Ureter (tissue), 1 donor: ENCODE measurements at places on chromosomes 11 and 22.

GRCh38 chr11:2812371-2812991 is 73.1 kb downstream of the CDKN1C start:
- no peak for DNase-seq

- no peak for DNase-seq
These were observed at the start of gene FREY1 for GRCh38 chr11:45906965-45907611. Gene FREY1 (minus strand): TSS chr11:45907271. CDS start chr11:45907245, 26 bp downstream.

GRCh38 chr11:4645974-4646373 is 2.2 kb downstream of the OR51E1 start:
- no peak for DNase-seq

- DNase-seq = peak; percentile 61
These were observed 181.6 kb upstream of the POU2AF2 start for GRCh38 chr11:111063726-111064517.

- peak; percentile 88 for DNase-seq
These were observed at the start of gene ATG16L2 for GRCh38 chr11:72814286-72815109. Gene ATG16L2 (plus strand): TSS chr11:72814411. CDS start chr11:72814446, 35 bp downstream.

DNA sequence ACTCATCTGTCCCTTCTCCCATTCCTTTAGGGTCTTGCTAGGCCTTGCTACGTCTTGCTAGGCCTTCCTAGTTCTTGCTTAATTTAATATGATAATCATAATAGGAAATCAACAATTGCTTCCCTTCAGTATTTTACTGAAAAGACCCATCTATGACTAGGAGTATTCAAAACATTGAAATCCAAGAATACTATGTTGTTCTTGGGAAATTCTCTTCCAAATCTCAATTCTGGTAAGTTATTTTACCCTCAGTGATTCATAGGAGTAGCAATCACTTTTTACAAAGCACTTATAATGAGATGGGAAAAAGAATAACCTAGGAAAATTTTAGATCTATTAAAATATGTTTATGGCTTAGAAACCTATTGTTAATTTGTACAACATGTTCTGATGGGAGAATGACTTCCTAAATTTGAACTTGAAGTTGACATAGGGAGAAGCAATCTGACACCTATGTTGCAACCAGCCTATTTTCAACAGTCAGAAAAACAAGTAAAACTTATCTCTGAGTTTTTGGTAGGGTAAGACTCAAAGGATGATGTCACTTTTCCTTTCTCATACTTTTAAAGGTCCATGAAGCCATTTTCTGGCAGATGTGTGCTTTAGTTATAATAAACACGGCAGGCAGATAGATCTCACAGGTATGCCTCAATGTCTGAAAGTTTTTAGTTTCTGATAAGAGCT is 29.5 kb upstream of the HIPK3 start:
- DNase-seq = no peak
